Brain pericyte (primary cell): ENCODE measurements at places on chromosomes 16 and 17.

DNA sequence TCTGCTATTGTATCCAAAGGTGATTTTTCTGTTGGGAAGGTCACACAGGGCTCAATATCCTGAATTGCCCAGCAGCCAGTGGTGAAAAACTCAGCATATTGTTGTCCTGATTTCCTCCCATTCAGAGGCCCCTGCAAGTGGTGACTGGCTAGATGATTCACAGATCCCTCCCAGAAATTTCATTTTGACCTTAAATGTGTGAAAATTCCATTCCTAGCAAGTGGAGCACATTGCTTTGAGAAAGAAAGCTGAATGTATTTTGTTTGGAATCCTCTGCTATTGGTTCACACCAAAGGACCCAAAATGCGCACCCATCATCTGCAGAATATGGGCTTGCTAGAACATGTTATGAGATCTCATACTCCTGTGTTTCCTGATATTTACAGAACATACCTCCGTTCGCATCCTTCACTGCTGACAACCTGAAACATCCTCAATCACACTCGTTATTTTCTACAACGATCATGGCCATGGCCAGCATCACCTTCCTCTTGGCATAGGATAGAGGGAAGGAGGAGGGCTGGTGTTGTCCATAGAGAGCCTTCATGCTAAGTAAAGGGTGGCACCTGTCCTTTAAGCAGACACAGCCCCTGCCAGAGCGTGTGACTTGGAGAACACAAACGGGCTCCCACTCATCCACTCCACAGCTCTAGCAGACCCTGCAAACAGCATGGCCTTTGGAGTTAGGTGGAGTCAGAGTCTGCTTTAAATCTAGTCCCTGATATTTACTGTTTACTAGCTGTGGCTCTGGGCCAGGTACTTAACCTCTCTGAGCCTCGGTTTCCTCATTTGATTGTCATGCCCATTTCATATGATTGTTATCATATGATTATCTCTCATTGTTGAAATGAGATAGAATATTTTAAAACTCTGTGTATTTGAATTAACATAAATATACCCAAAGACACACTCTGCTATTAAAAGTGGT is 30.4 kb upstream of the NFAT5 start:
- no peak for DNase-seq

DNA sequence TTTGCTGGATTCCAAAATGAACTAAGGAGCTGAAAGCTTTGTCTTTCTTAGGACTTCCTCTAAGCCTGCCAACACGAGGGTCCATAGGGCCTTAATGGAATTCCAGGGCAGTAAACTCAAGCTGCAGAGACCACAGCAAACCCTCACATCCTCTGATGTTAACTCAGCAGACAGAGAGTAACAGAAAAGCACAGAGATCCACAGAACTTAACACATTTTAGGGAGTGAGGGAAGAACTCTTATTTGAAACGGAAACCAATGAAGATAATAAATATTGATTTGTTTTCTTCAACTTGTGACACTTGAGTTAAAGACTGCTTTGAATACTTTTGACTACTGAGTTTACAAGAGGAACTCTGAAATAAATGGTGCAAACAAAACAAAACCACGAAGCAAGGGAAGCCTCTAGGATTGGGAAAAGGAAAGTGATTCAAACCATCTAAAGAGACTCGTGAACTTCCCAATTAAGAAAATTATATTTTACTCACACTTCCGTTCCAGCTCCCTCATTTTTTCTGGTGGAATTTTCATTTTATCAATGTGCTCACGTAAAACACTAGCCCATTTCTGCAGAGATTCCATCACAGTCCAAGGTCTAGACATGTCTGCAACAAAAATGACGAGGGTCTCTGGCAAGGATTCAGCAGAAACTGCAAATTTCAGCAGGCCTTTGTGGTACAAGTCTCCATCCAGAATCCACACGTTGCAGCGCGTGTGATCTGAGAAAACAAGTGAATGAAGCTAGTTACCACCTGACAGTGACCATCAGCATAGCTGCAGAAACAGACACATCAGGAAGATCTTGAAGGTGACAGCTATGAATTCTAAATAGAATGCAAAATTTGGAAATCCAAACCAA is 9.2 kb downstream of the DYNC1LI2 start:
- no peak for DNase-seq

GRCh38 chr17:75864448-75864871 is 9.3 kb upstream of the WBP2 start:
- peak; percentile 86 for DNase-seq

- no peak for DNase-seq
These were observed 9.1 kb downstream of the MYH11 start for GRCh38 chr16:15847611-15848175.

DNA sequence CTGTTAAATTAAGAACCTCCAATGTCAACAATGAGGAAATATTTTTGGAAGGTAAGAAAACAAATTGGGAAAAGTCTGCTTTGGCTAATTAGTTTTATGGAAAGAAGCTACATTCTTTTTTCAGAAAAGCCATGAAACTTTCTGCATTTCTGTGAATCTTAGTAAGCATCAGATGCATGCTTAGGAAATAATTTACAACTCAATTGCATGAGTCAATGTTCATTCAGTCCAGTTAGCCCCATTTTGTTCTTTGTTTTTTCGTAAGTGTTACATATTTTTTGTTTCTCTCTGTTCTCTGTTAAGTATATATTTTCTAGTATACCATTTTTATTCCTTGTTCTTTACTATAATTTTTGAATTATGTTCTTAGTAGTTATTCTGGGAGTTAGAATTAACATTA is 195.2 kb upstream of the KIF2B start:
- DNase-seq, result no peak

DNA sequence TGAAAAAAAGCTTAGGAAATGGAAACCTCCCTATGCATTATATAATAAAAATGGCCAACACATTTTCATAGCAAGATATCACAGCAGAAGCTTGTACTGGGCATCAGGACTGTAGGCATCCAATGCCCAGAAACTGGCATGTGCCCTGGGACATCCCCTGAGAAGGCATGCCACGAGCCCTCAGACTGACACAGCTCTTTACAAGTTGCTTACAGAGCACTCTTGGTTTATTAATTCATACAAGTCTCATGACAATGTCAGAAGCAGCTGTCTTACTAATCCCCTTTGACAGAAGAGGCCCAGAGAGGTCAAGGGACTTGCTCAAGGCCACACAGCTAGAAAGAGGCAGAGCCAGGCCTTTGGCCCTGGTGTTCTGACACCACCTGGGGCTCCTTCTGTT is 5.6 kb upstream of the CCL2 start:
- no peak for DNase-seq

- DNase-seq, result no peak
These were observed 3.9 kb upstream of the SMPD3 start for GRCh38 chr16:68452176-68452575.

GRCh38 chr16:10876799-10877341 is at the start of gene CIITA:
CIITA (plus strand) TSS chr16:10877202; CDS start chr16:10877331, 129 bp downstream.
- no peak for DNase-seq

DNA sequence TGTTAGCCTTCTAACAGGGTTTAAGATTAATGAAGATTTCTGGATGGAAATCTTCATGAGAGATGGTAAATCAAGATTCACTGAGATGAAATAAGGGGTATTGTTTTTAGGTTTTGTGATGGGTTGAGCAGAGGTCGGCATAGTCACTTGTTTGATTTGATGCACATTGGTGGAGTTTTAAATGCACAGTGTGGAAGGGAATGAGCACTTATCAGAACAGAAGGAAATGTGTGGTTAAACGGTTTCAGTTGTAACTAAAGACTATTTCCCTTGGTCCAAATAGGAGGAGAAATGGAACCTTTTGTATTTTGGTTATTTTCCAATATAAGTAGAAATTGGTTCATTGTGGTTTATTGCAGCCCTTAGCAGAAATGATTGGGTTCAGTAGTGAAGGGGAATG is 34.1 kb downstream of the CBFB start:
- DNase-seq, result no peak

GRCh38 chr17:77534137-77534536 is 393.4 kb downstream of the SEC14L1 start:
- no peak for DNase-seq

DNA sequence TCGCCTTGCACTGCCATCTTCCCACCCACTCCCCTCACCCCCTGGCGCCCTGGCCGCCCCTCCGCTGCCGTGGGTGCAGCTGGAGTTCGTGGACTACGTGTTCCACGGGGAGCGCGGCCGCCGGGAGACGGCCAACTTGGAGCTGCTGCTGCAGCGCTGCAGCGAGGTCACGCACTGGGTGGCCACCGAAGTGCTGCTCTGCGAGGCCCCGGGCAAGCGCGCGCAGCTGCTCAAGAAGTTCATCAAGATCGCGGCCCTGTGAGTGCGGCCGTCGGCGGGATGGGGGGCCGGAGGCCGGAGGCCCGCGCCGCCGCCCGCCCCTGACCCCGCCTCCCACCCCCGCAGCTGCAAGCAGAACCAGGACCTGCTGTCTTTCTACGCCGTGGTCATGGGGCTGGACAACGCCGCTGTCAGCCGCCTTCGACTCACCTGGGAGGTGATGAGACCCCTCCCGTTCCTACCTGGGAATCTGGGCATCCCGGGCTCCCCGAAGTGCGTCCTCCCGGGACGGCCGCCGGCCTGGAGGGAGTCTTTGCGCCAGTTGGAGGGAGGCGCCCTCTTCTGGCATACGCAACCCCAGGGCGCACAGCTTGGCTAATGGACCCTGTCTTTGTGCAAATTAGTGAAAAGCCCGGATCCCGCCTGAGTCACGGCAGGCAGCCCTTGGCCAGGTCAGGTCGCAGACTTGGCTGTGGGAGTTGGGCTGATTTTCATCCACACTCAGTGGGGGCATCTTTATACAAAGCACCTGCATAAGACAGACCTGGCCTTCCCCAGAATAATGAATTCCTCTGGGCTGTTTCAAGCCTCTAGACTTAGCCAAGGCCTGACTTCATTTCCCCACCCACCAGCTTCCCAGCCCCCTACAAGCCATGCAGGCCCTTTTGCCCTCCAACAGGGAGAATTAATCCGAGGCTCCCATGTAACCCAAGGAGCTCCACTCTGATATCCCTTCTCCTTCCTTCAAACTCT is 14.3 kb downstream of the RAPGEFL1 start:
- DNase-seq, result no peak
